ENCODE measurements at places on chromosomes 16 and 17.
A peak's percentile ranks its signal among the peaks of the same experiment; 100 is the strongest.

DNA sequence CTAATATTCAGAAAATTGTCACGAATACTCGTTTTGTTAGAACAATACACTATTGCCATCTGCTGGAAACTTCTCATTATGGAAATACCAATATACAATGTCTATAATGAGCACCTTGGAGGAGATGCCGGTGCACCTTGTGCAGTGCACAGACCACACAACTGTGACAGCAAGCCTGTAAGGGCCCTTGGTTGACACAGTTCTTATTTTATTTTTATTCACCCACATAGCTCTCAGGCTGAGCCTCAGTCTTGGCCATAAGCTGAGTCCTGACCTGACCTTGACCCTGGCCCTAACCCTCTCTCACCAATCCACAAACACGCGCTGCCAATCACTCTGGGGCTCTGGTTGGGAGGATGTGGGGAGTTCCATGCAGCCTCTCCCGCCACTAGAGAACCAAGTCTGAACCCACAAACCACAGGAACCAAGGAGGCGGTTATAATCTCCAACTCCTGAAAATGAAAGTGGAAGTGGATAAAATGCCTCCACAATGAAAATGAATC, 7.6 kb downstream of the AIPL1 start:
- peak; percentile 65 for DNase-seq

DNA sequence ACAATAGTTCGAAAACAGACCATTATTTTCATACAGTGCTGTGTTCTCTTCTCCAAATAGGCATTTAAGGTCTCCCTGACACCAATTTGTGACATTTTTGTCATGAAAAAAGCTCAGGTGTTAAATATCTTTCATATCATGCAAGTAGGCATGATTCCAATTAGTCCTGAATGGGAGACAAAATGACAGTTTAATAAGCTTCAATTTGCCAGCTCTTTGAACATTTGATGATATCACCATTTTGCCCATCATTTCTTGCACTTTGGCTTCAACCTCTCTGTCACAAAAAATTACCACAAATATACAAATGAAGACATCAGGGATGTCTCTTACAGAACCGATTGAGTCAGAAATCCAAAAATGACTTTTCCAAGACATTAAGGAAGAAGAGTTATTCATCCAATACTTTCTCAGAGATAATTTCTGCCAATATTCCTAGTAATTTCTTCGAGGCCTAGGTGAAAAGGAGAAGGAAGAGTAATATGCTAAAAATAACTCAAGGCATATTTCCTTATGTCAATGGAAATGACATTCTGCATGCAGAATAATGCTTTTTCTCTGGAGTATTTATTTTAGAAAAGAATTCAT, 298.1 kb downstream of the CEP112 start:
- no peak for DNase-seq

GRCh38 chr17:20009052-20009301, 182 bp upstream of the SPECC1 start:
- DNase-seq: no peak

DNA sequence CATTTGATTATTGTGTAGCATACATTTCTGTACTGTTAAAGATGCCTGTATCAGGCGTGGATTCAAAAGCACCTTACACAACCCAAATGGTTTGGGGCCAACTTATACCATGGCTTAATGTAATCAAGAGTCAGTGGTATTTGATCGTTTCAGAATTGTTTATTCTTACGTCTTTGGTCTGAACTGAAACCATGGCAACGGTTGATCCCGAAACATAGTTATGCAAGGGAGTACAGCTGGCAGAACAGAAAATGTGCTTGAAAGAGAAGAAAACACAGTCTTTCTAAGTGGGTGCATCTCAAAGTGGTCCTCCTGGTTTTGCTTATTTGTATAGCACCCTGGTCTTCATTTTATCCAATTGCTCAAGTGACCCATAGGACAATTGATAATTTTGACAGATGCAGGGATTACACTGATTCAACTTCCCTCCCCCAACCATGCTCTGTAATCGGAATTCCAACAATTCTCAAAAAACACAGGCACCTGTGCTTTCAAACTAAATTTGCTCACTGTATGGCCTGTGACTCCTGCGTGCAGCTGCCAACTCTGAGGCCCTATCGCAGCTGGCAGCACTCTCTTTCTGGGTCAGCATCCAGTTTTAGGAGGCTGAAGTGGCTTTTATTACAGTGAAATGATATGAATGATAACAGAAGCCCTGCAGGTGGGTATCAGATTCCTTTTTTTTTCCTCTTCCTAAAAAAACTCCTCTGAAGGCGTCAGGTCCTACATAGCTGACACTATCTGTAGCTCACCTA, 77.0 kb upstream of the AXIN2 start:
- peak; percentile 71 for DNase-seq

DNA sequence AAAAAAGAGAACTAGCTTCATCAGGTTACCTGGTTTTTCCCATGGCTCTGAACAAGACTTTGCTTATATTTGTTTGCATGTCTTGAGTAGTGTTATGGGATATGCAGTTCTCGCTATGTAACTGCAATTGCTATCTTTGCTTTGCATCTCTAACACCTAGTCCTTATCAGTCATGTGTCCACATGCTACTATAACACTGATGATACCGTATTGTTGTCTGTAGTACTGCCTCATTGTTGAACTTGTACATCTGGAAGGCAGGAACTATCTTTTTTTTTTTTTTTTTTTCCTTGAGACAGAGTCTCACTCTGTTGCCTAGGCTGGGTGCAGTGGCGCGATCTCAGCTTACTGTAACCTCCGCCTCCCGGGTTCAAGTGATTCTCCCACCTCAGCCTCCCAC, 2.5 kb downstream of the PSME3 start:
- no peak for DNase-seq

DNA sequence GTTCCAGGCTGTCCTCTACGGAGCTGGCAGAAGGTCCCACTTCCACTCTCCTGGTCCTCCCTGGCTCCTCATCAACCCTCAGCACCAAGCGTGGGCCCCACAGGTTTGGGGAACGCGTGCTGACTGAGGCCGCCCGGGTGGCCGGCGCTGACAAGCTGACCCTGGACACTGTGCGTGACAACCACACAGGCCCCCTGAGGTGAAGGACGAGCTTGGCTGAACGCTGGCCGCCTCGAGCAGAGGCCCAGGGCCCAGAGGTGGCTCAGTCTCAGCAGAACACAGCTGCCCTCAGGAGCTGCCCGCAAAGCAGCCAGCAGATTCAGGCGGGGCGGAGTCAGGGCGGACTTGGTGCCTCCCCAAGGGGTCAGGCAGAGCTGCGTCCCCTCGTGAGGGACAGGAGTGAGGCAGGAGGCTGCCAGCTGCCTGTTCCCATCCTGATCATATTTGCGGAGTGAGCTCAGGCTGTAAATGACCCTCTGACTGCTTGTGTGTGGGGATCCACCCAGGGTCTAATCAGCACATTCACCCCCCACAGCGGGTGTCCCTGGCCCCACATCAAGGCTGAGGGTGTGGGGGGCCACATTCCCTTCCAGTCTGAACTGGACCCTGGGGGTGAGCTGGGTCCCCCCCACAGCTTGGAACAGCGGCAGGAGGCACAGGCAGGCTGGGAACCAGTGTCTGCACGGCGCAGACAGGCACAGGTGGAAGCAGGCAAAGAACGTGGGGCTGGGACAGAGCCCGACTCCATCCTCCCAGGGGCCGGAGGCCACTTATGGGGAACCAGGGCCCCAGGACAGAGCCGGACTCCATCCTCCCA, 105.1 kb upstream of the METRNL start:
- peak; percentile 24 for DNase-seq

GRCh38 chr17:62717889-62718288, 90.2 kb downstream of the MARCHF10 start:
- DNase-seq: no peak

DNA sequence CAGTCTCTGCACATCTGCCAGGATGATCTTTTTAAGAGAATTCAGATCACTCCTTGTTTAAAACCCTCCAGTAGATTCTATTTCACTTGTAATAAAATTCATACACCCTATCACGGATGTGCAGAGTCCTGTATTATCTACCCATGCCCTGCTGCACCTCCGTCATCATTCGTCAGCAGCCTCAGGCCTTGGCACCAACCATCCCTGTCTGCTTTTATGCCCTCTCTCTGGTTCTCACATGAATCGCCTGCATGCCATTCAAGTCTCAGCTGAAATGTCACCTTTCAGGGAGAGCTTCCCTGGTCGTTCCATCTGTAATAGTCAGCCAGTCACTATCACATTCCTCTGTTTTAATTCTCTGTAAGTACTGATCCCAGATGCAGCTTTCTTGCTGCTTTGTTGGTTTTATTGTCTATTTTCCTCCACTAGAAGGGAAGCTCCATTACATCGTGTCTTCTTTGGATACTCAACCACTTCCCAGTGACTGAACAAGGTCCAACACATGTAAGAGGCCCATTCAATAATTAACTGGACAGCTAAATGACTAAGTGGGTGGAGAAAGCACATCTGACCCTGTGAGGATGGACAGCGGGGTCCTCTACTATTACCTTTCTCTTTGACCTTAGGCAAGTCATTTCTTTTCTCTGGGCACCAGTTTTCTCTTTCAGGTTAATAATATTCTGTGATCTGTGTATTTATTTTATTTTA, 81.2 kb upstream of the GOT2 start:
- no peak for DNase-seq

- peak; percentile 84 for DNase-seq
Measured at GRCh38 chr16:17773698-17774101, 302.9 kb upstream of the XYLT1 start.

GRCh38 chr16:73390936-73391335, 343.0 kb upstream of the ZFHX3 start:
- no peak for DNase-seq

DNA sequence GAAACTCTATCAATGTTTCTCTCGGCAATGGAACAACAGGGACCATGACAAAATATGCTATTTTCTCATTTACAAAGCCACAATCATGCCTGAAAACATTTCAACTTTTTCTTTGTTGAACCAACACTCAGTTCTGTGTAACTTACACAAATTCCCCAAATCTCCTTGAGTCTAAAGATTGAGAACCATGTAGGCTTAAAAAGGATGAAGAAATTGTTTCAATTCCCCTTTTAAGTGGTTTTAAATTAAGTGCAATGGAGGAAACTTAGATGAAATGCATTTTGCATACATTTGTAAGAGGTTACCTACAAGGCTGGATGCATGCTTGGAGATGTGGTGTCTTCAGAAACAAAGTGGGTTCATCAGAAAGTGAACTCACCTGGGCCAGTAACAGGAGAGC, 566.4 kb upstream of the CDH11 start:
- DNase-seq: no peak

GRCh38 chr17:6429266-6429665, 5.7 kb downstream of the AIPL1 start:
- DNase-seq: no peak

GRCh38 chr16:19879241-19879792, 5.3 kb downstream of the GPRC5B start:
- DNase-seq: peak; percentile 50

GRCh38 chr16:24993722-24994686, 21.2 kb downstream of the ARHGAP17 start:
- DNase-seq: peak; percentile 91

GRCh38 chr16:47142486-47142820, 1.3 kb downstream of the NETO2 start:
- peak; percentile 62 for DNase-seq

DNA sequence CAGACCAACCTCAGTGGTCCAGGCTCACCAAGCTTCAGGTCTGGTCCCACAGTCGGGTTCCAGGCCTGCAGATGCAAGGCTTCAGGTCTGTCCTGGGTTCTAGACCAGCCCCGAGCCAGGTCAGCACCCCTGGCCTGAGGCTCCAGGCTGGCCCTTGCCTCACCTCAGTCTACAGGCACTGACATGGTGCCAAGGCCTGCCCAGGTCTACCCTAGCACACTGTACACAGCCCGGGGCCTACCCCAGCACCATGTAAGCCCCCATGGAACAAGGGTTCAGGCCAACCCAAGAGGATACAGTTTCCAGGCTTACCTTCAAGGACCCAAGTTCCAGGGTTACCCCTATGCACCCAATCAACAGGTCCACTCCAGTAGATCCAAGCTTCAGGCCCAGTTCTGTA, 26.8 kb downstream of the ZFP1 start:
- DNase-seq: no peak

GRCh38 chr16:89710709-89711564, 9.4 kb upstream of the SPATA2L start:
- no peak for DNase-seq

DNA sequence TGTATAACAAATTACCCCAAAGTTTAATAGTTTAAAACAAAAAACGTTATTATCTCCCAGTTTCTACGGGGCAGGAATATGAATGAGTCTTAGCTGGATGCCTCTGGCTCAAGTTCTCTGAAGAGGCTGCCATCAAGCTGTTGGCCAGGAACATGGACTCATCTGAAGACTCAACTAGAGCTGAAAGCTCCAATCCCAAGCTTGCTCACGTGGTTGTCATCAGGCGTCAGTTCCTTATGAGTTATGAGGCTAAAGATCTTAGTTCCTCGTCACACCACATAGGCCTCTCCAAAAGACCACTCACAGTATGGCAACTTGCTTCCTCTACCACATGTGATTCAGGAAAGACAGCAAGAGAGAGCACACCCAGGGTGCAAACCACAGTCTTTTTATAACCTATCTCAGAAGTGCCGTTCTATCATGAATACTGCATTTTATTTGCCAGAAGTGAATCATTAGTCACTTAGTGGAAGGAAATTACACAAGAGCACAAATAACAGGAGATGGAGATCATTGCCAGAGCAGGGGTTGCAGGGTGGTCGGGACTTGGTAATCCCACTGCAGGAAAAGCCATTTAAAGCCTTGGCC, 48.7 kb upstream of the NLK start:
- no peak for DNase-seq
